ENCODE measurements at places on chromosomes 13 and 19.

- peak; percentile 80 for DNase-seq
These were observed 13.7 kb upstream of the GPR183 start for GRCh38 chr13:99320693-99321481.

DNA sequence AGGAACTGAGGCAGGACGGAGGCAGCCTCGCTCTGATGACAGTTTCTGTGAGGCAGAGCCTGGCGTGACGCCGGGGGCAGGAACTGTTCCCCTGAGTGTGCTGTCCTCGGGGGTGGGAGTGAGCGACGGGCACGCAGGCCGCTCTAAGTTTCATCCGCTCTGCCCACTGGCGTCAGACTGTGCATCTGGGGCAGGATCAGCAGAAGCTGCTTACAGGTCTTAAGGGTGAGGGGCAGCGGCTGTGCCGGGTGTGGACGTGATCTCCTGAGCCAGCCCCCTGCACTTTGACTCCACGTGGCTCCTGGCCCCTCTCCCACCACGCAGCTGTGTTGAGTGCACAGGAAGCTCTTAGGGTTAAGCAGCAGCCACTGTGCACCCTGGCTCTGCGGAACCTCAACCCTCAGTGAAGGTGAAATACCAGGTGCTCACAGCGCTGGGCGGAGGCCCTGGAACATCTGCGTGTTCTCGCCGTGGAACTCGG lies 1.5 kb downstream of the GRK1 start:
- no peak for DNase-seq

- DNase-seq, result no peak
These were observed 1.4 kb downstream of the KCTD15 start for GRCh38 chr19:33797802-33798671.

- no peak for DNase-seq
These were observed 10.4 kb downstream of the GPR42 start for GRCh38 chr19:35381318-35381717.

All from HL-60 (cell line).